ENCODE measurements at places on chromosomes 11 and 22.

DNA sequence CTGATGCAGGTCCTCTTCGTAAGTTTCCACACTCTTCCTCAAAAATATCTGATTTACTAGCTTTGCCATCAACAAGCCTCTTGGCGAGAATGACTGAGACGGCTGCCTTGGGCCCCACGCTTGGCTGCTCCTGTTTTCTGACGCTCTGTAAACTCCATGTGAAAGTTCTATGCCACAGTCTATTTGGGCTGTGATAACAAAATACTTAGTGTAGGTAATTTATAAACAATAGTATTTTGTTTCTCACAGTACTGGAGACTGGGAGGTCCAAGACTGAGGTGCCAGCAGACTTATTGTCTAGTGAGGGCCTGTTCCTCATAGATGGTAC is 123.2 kb upstream of the SORL1-AS1 start:
- DNase-seq = no peak

DNA sequence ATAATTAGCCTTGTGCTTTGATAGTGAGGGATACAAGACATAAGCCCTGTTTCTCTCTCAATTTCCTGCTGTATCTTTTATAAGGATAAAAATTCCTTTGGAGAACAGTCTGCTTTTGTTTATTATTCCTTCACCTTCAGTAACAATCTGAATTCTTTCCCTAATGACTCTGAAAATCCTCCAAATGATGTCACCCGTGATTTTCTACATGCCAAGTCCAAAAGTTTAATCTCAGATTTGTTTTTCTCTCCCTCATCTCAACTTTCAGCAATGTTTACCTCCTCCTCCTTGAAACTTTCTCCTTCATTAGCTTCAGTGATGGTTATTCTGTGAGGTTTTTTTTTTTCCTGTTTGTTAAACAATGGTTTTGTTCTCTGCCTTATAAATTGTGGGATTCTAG is 2.2 kb downstream of the OR51E2 start:
- DNase-seq = no peak

DNA sequence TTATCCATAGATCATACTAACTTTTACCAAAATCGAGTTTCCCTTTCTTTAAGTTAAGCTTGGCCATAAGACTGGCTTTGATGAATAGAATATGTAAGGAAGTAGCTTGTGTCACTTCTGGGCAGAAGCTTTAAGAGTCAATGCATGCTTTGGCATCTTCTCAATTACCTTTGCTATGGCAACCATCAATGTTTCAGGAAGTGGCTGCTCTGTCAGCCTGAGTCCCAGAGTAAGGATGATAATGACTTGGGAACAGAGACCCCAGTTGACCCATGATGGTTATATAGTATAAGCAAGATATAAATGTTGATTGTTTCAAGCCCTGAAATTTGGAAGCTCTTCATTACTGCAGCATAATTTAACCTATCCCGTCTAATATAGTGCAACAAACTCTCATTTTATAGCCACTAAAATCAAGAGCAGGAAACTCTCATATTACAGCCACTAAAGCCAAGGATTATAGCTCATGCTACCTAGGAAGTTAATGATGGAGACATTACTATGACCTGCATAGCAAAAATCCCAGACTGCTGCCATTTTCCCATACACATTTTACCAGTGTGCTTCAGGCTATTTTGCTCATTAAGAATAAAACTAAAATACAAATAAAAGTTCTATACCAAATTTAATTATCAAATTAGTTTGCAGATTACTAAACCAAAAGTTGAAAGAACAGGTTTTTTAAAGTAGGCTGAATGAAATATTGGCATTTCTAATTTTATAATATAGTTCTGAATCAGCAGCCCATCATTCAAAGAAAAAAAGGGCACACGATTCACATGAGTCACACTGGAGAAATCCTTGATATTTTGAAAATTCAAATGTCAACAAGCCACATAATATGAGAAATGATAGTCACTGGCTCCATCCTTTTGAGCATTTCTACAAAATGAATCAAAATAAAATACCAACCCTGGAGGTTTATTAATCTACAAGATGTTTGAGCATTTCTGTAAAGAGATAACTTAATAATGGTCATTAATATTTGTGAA is 23.8 kb downstream of the FSHB start:
- no peak for DNase-seq

GRCh38 chr22:37665487-37665886 is 7.0 kb downstream of the PDXP start:
- no peak for DNase-seq

GRCh38 chr22:21032037-21032867 is at the start of gene SLC7A4:
TSS of gene SLC7A4 (minus strand) at chr22:21032561. CDS start at chr22:21031812, 749 bp downstream.
- no peak for DNase-seq

DNA sequence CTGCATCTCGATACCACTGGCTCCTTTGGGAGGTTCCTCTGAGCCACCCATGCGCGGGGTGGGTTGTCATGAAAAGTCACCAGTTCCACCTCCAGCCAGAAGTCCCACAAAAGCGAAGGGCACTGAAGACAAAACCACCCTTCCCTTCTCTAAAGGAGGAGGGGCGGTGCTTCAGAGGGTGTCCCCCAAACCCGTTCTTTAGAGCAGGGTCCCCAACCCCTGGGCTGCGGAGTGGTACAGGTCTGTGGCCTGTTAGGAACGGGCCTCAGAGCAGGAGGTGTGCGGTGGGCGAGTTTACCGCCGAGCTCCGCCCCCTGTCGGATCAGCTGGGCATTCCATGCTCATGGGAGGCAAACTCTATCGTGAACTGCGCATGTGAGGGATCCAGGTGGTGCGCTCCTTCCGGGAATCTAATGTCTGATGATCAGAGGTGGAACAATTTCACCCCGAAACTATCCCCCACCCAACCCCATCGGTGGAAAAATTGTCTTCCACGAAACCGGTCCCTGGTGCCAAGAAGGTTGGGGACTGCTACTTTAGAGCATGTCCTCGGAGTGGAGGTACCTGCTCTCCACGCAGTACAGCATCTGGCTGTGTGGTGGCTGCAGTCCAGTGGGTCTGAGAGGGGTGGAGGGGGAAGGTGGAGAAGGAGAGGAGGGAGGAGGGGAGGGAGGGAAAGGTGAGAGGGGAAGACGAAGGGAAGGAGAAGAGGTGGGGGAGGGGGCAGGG is 72.9 kb upstream of the SEPTIN5 start:
- no peak for DNase-seq

DNA sequence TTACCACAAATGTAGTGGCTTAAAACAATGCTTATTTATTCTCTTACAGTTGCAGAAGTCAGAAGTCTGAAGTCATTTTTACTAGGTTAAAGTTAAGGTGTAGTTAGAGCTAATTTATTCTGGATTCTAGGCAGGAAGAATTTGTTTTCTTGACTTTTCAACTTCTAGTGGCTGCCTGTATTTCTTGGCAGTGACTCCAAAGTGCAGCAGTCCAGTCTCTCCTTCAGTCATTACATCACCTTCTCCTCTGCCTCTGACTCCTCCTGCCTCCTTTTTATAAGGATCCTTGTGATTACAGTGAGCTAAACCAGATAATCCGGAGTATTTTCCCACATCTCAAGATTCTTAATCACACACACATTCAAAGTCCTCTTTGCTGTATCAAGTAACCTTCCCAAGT is 581.4 kb downstream of the KCNA4 start:
- DNase-seq = no peak

DNA sequence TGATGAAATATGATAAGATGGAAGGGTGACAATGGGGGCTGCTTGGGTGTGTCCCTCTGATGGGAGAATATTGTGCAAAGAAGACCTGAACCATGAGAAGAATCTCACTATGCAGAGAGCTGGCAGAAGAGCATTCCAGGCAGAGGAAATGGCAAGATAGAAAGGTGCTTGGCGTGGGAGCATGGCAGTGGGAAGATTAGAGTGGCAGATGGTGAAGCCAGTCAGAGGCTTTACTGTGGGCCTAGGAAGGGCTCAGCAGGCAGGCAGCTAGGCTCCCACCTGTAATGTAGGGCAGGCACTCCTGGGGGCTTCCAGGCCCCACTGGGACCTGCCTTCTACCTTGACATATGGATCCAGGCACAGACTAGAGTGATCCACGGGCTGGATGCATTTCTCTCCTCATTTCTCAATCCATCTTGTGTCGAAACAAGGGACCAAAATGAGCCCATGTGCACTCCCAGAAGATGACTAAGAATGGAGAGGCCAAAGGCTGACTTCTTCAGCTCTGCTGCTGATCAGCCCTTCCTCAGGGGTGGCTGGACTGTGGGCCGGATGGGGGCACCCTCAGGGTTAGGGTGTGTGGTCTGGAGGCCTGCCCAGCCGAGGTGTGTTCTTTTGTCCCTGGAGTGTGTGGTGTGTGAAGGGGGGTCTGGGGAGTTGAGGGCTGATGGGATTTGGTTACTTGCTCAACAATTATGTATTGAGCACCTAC is 88.3 kb downstream of the TSPAN18 start:
- no peak for DNase-seq

DNA sequence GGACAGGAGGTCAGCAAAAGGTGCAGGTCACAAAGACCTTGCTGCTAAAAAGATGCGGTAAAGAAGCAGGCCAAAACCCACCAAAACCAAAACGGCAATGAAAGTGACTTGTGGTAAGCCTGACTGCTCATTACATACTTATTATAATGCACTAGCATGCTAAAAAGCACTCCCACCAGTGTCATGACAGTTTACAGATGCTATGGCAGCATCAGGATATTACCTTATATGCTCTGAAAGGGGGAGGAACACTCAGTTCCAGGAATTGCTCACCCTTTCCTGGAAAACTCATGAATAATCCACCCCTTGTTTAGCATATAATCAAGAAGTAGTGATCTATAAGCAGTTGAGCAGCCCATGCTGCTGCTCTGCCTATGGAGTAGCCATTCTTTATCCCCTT is 45.2 kb upstream of the SLC5A12 start:
- DNase-seq = no peak

DNA sequence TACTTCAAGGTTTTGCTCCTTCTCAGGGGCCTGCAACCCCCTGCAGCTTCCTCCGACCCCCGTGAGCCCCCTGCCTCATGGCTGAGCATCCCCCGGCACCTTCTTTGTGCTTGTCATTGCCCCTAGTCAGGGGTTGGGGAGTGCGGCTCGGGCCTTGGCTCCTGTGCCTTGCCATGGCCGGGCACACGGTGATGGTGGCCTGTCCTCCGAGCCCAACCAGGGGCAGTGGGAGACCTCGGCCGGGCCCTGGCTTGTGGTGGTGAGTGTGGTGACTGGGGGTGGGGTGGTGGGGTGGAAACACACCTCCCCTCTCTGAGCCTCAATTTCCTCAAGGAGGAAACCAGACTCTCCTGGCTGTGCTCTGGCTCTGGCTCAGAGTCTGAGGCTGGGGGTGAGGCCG is 1.5 kb upstream of the MRGPRG start:
- DNase-seq = no peak

DNA sequence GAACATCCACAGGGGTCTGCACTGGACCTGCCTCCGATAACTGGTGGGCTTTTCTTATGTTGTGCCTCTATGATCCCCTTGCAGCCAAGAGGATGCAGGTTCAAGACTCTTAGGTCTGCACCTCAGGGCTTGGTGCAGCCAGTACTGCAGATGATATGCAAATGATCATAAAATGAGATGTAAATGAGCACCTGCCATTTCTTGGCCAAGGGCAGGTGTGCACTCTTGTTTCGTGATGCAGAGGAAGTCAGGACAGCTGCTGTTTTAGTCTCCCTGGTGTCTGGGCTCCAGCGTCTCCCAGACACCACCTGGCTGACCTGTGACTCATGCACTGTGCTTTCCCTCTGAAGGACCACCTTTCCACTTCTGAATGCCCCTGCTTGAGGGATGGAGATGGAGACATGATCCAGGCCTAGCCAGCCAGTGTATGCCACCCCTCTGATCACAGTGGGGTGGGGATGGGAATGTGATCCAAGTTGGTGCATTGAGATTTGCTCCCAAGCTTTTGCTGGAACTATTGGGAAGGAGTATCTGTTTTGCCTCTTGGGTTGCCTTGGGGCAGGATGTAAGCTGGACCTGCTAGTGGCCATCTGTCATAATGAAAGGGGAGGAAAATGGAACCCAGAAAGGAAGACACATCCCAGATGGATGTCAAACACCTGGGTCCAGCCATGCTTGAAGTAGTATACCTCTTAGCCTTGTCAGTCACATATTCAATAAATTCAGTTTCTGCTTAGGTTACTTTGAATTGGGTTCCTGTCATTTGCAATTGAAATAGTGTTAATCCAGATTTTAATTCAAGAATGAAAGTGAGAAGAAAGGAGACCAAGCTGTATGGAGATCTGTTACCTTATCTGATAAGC is 3.3 kb upstream of the KCNJ11 start:
- no peak for DNase-seq

DNA sequence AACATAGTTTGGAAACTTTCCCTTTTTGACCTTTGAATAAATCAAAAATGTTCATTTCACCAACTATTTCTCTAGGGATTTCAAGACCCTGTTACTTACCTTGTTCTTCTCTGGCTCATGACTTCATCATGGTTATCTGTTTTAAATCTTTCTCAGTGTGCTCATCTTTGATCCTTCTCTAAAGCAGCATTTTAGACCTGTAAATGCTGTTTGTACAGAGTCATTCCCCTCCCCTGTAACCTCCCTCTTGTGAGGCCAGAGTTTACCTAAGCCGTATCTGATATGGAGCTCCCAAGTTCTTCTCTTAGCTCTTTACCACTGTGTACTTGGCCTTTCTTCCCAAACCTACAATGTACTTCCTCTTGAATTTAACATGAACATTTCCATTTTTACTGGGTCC is 56.0 kb downstream of the ACER3 start:
- no peak for DNase-seq

DNA sequence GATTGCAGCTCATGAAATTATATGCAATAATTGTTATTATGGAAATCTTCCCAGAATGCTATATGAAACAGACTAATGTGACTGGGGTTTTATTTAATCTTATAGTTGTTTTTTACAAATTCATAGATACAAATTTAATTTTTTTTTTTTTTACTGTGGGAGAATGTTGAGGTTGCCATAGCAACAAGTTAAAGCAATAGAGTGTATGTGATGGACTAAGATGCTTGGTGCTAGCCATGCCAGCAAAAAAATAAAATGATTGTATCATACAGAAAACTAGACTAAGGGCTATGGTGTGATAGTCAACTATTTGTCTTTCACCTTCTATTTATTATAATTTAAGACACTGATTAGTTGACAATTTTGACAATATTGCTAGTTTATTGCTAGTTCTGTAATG is 163.2 kb upstream of the BLID start:
- DNase-seq = no peak

GRCh38 chr11:113184498-113184897 is 129.9 kb upstream of the TTC12 start:
- no peak for DNase-seq

DNA sequence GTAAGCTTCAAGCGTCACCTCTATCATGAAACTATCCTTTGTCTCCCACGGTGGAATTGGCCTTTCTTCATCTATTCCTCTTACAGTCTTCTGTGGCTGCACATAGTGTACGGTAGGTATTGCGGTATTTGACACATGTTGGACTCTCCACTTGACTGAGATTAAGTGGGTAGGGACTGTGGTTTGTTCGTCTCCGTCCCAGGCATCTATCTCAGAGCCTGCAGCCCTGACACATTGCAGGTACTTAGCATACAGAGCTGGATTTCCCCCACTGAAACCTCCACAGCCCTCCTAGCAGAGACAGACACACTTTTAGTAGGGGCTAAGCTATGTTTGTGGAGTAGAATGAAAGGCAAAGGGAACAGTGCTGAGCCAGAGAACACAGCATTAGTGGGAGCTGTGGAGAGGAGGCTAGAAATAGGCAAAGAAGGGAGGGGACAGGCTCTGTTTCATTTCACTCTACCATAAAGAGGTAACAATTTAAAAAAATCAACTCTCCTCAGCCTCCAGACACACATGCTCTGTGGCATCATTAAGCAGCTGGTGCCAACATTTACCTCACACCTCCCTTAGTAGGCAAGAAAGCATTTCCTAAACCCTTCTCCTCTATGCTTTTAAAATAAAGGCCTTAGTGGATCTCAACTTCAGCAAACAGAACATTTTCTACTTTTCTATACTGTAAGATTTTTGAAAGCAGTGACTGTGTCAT is 277.5 kb downstream of the KIRREL3 start:
- DNase-seq = no peak

GRCh38 chr11:28743061-28743550 is 634.9 kb downstream of the METTL15 start:
- no peak for DNase-seq

Data from activated CD4-positive, alpha-beta T cell treated with anti-CD3 and anti-CD28 coated beads, Interleukin-2, amount 50 U/mL, for 24 hours (primary cell).